Left ventricle myocardium superior (tissue), 1 donor: ENCODE measurements at places on chromosomes 2 and 18. TPM values are rescaled to one million over a fixed set of nuclear protein-coding genes. Genes with fewer than 3 reads are reported as not detected.

Gene CSRNP3
- total RNA-seq = 4.2 TPM

Gene CIB4
- not detected for total RNA-seq

Gene COL6A3
- 59.5 TPM for total RNA-seq

Gene DUSP2
- 1.9 TPM for total RNA-seq

Gene KIAA2012
- total RNA-seq = not detected

Gene TGFA
- 1.1 TPM for total RNA-seq

Gene CRYGD
- not detected for total RNA-seq

Gene CPLX4
- total RNA-seq = not detected

Gene SF3B6
- 58.2 TPM for total RNA-seq

Gene LONRF2
- total RNA-seq = 17.5 TPM

Gene MRPS5
- 88.2 TPM for total RNA-seq

Gene CPS1
- total RNA-seq = 3.1 TPM

Gene DNAH6
- total RNA-seq = 0.22 TPM

Gene CTAGE1
- total RNA-seq = not detected

Gene SERPINB12
- not detected for total RNA-seq

Gene CABLES1
- total RNA-seq = 3.2 TPM

Gene PAX8
- 0.30 TPM for total RNA-seq

Gene CPSF3
- total RNA-seq = 15.5 TPM
